ENCODE measurements at places on chromosomes 7 and 10. TPM values are rescaled to one million over a fixed set of nuclear protein-coding genes. Genes with fewer than 3 reads are reported as not detected.

PNLIPRP2 gene
- total RNA-seq: not detected

KCNH2 gene
- total RNA-seq: 16.5 TPM

PAPOLB gene
- 0.10 TPM for total RNA-seq

GALNT17 gene
- 38.0 TPM for total RNA-seq

IL6 gene
- not detected for total RNA-seq

PRSS2 gene
- not detected for total RNA-seq

IL2RA gene
- not detected for total RNA-seq

CLRN3 gene
- total RNA-seq: not detected

CEP41 gene
- 28.3 TPM for total RNA-seq

ZNF282 gene
- 26.2 TPM for total RNA-seq

TBX20 gene
- not detected for total RNA-seq

PRLHR gene
- total RNA-seq: not detected

FZD8 gene
- total RNA-seq: 23.8 TPM

FIS1 gene
- 180 TPM for total RNA-seq

SEMA3C gene
- total RNA-seq: 212 TPM

CXCL12 gene
- total RNA-seq: 121 TPM

ATP5MK gene
- total RNA-seq: 102 TPM

EVX1 gene
- not detected for total RNA-seq

BTBD16 gene
- total RNA-seq: 0.41 TPM

CLDN12 gene
- total RNA-seq: 26.9 TPM

PLXDC2 gene
- 54.1 TPM for total RNA-seq

ADCYAP1R1 gene
- total RNA-seq: 8.3 TPM

SYNPO2L gene
- total RNA-seq: 28.0 TPM

TMEM184A gene
- 22.1 TPM for total RNA-seq

CHST12 gene
- 7.4 TPM for total RNA-seq

VGF gene
- total RNA-seq: not detected

RAPGEF5 gene
- 83.7 TPM for total RNA-seq

TRIM74 gene
- total RNA-seq: 1.7 TPM

HILPDA gene
- 15.4 TPM for total RNA-seq

SLC26A5 gene
- total RNA-seq: 0.21 TPM

DEPP1 gene
- total RNA-seq: 44.6 TPM

SUGCT gene
- total RNA-seq: 9.9 TPM

CRYGN gene
- not detected for total RNA-seq

C10orf67 gene
- total RNA-seq: 0.82 TPM

TMEM229A gene
- total RNA-seq: not detected

TLX1 gene
- total RNA-seq: 1.3 TPM

ITPRID1 gene
- total RNA-seq: 0.92 TPM

CAMK2B gene
- total RNA-seq: 26.7 TPM

GIGYF1 gene
- total RNA-seq: 28.2 TPM

NT5C3A gene
- total RNA-seq: 59.9 TPM

KEL gene
- total RNA-seq: 1.6 TPM
